ENCODE measurements at places on chromosomes 6 and 20.

- DNase-seq = no peak
Measured at GRCh38 chr20:19964289-19965265, 52.6 kb upstream of the NAA20 start.

DNA sequence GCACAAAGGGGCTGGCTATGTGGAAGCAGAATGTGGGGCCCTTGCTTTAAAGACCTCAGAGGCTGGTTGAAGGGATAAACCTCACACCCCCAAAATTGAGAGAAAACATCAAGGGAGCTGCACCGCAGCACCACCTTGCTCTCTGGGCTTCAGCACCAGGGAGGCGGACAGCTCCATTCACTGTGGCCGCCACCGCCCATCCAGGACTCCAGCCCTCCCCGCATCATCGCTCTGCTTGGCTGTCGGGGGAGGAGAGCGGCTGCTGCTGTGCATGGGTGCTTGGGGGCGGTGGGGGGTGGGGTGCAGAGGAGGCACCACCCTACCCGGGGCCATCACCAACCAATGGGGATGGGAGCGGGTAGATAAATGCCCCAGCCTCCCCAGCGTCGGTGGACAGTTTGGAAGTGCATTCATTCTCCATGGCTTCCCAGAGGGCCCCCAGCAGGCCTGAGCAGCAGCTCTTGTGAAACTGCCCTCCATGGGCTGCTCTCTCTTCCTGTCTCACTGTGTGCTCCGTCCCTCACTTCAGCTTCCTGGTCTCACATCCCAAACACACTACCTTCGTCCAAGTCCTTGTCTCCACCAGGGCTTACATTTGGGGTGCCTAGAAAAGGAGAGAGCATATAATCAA lies 75.7 kb upstream of the BHLHE23 start:
- peak; percentile 25 for DNase-seq

GRCh38 chr6:169215201-169215681 lies 38.4 kb downstream of the THBS2 start:
- no peak for DNase-seq

DNA sequence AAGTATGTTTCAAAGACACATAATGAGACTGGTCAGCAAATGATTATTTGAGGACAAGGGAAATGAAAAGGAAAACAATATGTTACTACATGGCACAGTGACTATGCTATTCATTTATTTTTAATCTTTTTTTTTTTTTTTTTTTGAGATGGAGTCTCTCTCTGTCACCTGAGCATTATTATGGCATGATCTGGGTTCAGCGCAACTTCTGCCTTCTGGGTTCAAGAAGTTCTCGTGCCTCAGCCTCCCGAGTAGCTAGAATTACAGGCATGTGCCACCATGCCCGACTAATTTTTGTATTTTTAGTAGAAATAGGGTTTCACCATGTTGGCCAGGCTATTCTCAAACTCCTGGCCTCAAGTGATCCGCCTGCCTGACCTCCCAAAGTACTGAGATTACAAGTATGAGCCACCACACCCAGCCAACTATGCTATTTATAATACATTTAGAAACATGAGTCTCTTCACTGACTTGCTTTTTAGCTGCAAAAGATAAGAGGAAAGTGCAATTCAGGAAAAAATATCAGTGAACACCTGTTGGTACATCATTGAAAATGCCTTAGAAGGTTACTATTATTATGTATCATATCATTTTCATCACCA lies 3.4 kb downstream of the CALHM4 start:
- no peak for DNase-seq

GRCh38 chr6:138815797-138816528 lies 20.1 kb downstream of the ECT2L start:
- DNase-seq = peak; percentile 60

DNA sequence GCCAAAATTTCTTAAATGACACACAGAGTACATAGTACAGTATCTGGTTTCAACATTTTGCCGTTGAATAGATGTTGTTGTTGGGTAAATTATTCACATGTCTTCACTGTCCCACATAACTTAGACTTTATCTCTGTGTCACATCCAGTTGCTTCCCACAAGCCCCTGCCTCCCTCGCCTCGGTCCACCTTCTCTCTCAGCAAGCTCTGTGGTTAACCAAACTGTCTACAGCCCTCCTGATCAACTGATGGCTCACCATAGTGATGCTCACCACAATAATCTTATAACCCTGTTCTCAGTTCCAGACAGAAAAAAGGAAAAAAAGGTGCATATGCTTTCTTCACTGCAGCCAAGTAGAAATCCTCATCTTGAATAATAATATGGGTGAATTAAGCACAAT lies 23.0 kb downstream of the IL17F start:
- DNase-seq = no peak

DNA sequence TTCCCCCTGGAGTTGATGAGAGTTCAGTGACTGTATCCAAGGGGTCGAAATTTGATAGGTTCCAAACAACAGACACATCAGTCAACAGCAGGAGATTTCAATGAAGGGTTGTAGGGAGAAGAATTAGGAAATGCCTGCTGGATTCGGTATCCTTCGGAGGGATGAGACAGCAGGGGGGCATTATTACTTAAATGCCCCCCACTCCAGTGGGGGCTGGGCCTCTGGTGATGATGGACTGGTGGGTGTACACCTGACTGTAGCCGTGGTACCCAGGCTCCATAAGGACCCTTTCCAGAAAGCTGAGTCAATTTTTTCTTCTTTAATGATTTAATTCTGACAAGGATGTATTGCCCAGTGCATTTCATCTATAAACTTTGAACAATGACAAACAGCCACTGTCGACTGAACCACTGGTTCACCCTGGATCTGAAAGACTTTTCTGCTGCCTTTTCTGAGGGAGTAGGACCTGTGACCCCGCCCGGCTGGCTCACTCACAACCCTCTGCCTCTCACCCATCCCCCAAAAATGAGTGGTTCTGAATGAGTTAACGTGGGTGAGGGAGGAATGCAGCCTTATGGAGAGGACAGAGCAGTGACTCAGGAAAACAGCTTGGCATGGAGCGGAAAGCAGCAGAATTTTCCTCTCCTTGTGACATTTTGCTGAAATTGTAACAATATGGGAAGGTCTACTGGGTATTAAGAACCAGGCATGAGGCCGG lies 41.0 kb downstream of the ZMYND8 start:
- DNase-seq = no peak

DNA sequence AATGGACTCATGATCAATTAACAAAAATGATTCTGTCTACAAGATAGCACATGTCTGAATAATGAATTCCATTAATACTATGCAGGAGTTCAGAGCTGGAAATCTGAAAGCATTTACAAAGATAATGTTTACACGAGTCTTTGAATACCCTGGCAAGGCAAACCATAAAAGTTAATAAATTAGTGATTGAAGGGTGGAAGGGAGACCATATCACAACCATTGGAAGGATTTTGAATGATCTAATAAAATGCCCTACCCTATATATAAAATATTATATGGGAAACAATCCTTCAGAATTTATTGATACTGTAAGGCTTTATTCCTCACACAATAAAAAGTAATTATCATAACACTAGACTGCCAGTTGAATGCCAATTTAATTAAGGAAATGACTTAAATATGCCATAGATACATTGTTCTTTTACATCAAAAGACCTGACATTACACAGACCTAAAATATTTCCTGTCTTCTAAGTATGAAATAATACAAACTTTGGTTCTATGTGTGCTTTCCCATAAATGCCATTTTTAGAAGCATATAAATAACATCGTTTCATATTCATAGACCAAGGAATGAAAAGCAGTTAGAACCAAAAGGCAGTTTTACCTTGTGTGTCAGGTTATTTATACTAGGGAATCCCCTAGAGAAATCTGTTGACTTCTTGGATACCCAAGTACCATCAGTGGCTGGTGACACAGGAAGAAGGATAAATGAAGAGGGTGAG lies 249.2 kb upstream of the MARCKS start:
- no peak for DNase-seq

GRCh38 chr6:150686566-150686965 lies 86.9 kb downstream of the PLEKHG1 start:
- DNase-seq = no peak

DNA sequence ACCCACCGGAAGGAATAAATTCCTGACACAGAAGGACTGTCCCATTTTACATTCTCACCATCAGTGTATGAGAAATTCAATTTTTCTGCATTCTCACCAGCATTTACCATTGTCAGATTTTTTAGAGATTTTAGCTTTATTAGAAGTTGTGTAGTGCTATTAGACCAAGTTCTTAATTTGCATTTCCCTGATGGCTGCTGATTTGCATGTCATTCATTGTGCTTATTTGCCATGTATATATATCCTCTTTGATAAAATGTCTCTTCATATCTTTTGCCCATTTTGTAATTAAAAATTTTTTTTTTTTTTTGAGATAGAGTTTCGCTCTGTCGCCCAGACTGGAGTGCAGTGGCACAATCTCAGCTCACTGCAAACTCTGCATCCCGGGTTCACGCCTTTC lies 9.8 kb upstream of the HLA-DRB5 start:
- DNase-seq = no peak

- DNase-seq = no peak
Measured at GRCh38 chr6:48078120-48078519, 32.9 kb downstream of the PTCHD4 start.

- DNase-seq = no peak
Measured at GRCh38 chr20:38630727-38631126, 29.1 kb downstream of the ARHGAP40 start.

- no peak for DNase-seq
Measured at GRCh38 chr6:154864066-154864430, 130.8 kb downstream of the SCAF8 start.

DNA sequence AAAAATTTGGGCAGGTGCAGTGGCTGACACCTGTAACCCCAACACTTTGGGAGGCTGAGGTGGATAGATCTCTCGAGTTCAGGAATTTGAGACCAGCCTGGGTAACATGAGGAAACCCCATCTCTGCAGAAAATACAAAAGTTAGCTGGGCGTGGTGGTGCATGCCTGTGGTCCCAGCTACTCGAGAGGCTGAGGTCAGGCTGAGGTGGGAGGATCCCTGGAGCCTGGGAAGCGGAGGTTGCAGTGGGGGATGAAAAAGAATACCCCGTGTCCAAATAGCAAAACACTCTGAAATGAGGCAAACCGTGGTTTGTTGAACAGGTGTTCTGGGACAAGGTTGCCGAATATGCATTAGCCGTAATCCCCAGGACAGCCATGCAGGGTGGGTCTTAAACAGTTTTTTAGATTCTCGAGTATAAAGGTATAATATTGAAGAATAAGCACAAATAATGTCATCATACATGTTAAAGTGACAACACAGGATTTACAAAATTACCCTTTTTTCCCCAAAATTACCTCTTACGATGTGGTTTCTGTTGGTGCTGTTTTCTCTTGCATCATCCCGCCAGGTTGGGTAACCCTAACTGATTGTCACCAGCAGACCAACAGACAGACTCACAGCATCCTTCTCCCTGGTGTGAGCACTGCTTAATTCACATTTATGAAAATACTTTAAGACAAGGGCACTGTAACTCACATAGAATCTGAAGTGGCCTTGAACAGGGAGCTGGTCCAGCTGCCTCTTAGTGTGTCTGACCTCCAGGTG lies 9.1 kb downstream of the DNAJC5 start:
- DNase-seq = no peak

Measured in T-cell (primary cell).